AG20443 (cell line): ENCODE measurements at places on chromosomes 5 and 9.
A peak's percentile ranks its signal among the peaks of the same experiment; 100 is the strongest.

- peak; percentile 58 for DNase-seq
Observed at GRCh38 chr9:5799314-5799713, 33.6 kb downstream of the ERMP1 start.

GRCh38 chr9:133164191-133164590 lies 477 bp upstream of the GBGT1 start:
- DNase-seq: no peak

GRCh38 chr5:127985811-127986325 lies 97.7 kb upstream of the SLC12A2 start:
- DNase-seq: no peak

GRCh38 chr9:137492464-137493363 lies 33.6 kb upstream of the NSMF start:
- DNase-seq: peak; percentile 45

DNA sequence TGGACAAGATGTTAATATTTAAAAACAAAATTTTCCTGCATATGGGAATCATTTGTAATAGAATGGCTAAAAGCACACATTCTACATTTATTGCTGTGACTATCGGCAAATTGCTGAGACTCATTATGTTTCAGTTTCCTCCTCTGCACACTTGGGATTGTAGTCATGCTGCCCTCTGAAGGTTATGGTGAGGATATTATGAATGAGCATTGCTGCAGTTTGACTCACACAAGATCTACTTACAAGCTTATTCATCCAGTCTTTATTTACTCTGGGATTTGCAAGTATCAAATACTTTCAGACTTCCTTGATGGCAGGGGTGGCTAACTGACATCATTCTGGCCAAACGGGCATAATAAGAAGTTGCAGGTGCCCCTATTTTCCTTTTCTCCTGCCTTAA lies 9.5 kb upstream of the NFIL3 start:
- peak; percentile 75 for DNase-seq

- peak; percentile 25 for DNase-seq
Observed at GRCh38 chr5:53052499-53052898, 57.1 kb downstream of the MOCS2 start.

- no peak for DNase-seq
Observed at GRCh38 chr5:37275511-37275910, 26.3 kb upstream of the CPLANE1 start.

GRCh38 chr5:98769210-98769958 lies 4.1 kb upstream of the RGMB start:
- DNase-seq: peak; percentile 64

- peak; percentile 87 for DNase-seq
Observed at GRCh38 chr9:124054582-124055227, 43.1 kb downstream of the LHX2 start.

- no peak for DNase-seq
Observed at GRCh38 chr9:98162613-98163012, 29.8 kb downstream of the CORO2A start.

GRCh38 chr5:178131446-178131996 lies 707 bp downstream of the RMND5B start:
- DNase-seq: no peak

DNA sequence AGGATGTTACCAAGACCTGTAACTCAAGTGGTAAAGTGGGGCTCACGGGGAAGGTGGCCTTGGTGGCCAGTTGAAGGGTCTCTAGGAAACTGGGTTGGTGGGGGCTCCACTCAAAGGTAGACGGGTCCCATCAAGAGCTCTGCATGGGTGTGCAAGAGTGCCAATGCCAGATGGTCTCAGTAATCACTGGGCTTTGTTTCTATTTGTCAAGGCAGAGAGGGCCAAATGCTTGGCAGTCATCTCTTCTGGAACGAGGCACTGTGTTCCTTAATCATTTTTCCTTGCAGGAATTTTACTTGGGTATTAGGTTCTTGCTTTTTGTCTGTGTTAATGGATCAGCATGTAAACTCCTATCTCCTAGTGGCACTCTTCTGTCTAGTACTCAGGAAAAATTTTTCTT lies 220.8 kb downstream of the DIRAS2 start:
- DNase-seq: no peak

- DNase-seq: no peak
Observed at GRCh38 chr9:87609002-87609401, 111.3 kb downstream of the DAPK1 start.

DNA sequence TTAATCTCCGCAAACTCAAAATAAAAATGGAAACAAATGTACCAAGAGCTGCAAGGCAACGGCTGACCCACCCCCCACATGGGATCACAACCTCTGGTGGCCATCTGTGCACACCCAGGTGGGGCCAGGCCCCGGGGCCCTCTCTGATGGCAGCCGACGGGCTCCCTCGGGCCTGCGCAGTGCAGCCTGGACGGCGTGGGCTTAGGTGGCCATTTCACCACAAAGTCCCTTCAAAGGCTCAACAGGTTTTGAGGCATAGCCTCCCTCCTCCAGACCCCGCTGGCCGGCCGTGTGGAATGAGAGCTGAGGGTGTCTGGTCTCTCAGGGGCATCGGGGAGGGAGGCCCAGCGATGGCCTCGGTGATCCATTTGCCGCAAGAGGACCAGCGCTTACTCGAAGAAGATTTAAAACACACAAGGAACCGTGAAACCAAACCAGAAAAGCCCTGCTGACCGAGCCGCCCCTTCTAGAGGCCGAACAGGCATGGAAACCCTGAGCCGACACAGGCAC lies 42.7 kb upstream of the CEP72 start:
- DNase-seq: no peak

- DNase-seq: peak; percentile 88
Observed at GRCh38 chr5:143244000-143244736, 159.3 kb downstream of the NR3C1 start.

GRCh38 chr9:69460012-69460411 lies 135.0 kb downstream of the ENTREP1 start:
- no peak for DNase-seq

DNA sequence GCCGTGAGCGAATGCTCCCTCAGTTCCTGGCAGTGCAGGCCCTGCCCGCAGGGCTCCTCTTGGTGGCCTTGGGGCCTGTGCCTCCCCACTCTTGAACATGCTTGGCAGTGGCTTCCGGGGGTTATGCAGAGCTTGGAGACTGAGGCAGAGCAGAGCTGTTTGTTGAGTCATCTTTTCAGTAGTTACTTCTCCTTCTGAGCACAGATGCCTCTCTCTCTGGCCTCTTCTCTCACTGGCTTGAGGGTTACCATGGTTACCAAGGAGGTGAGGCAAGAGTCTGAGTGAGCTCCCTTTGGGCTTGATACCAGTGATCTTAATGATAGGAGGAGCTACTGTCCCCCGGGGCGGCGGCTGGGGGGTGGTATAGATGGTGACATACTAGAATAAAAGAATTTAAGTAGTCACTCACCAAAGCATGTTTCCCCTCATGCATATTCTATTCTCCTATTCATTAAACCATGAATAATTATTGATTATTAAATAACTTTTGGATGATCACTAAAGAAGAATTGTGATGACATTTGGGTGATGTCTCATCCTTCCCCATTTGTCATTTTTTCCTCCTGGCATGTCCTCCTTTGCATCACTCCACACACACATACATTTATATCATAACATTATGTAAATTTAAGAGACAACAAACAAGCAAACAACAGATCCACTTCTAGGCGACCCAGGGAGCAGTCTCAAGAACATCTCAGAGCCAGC lies 111.1 kb downstream of the ARHGAP26 start:
- DNase-seq: peak; percentile 71

- DNase-seq: no peak
Observed at GRCh38 chr5:76720988-76721569, 5.2 kb downstream of the F2R start.

DNA sequence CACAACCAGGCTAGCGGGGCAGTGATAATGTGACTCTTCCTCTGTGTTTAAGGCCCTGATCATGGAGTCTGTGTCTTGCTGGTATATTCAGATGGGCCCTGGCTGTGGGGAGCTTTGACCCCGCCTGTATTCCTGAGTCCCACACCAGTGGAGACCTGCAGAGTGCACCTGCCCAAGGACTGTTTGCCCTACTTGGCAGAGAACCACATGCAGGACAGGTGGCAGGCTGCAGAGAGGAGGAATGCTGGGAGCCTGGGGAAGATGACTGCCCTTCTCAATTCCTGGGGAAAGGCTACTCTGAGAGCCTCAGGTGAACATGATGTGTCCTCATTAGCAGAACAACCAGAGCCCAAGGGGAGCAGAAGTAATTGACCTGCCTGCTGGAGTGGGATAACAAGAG lies 36.2 kb downstream of the IARS1 start:
- no peak for DNase-seq

DNA sequence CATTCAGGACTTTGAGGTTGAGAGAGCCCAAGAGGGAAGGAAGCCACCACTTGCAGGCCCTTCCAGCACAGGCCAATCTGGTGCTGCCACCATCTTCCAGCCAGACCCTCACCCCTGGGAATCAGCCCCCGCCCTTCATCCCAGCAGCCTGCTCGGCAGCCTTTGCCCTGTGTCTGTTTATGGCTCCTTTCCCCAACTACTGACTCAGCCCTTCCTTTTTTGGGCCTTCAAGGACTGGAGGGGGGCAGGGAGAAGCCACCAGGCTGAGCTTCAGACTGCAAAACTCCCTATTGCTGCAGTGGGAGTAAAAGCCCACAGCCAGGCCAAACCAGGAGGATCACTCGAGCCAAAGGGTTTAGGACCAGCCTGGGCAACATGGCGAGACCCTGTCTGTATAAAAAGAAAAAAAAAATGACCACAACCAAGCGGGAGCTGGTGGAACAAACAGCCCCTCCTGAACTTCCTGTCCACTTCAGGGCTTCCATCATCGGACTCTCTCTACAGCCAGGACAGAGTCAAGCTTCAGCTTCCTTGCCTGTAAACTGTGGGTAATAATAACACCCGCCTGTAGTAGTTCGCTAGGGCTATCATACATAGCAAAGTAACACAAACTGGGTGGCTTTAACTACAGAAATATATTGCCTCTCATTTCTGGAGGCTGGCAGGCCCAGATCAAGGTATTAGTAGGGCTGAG lies 85.9 kb upstream of the IL17B start:
- peak; percentile 86 for DNase-seq

DNA sequence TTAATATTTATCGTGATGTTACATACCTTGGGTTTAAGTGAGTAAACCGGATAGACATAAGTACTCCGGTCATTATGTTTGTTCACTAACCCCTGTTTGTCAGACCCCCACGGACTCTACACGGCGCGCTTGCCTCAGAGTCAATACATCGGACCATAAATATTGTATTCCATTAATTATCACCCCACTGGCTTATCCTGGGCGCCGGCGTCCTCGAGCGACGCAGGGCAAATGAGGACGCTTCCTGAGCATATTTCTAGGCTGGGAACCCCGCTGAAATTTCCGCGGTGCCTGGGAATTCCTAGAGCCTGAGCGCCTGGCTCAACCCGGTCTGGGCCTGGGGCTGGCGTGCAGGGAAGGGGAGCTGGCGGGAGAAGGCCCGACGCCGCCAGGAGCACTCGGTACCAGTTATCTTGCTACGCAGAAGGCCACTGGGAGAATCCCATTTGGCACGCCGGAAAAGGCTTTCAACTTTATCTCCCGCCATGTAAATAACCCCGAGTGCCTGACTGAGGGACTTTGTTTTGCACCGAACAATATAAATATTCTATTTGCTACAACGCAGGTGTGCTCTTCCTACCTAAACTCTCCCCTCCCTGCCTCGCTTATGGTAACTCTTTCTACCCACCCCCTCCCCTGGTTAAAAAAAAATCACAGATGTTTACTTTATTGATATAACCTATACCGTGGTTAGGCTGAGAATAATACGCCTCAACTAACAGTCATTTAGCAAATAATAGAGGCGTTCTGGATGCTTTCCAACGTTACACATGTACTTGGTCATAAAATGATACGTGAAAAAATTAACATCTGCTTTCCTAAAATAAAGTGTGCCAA lies 19.4 kb downstream of the NR2F1 start:
- no peak for DNase-seq

- no peak for DNase-seq
Observed at GRCh38 chr9:70642341-70642740, 227.9 kb upstream of the KLF9 start.

- DNase-seq: no peak
Observed at GRCh38 chr5:68196876-68197275, 18.7 kb upstream of the PIK3R1 start.

- DNase-seq: no peak
Observed at GRCh38 chr5:73971326-73971725, 345.3 kb downstream of the ARHGEF28 start.

GRCh38 chr5:157944938-157945337 lies 86.0 kb upstream of the CLINT1 start:
- no peak for DNase-seq

- DNase-seq: no peak
Observed at GRCh38 chr5:162444129-162444762, 376.7 kb downstream of the GABRG2 start.
